ENCODE measurements at places on chromosomes 1 and 21.
A peak's percentile ranks its signal among the peaks of the same experiment; 100 is the strongest.

GRCh38 chr1:241276391-241276790 is 80.6 kb downstream of the RGS7 start:
- DNase-seq = no peak

- no peak for DNase-seq
Measured at GRCh38 chr1:159831412-159832141, 4.9 kb downstream of the SLAMF8 start.

- peak; percentile 37 for DNase-seq
Measured at GRCh38 chr1:178931858-178932551, 61.1 kb upstream of the ANGPTL1 start.

DNA sequence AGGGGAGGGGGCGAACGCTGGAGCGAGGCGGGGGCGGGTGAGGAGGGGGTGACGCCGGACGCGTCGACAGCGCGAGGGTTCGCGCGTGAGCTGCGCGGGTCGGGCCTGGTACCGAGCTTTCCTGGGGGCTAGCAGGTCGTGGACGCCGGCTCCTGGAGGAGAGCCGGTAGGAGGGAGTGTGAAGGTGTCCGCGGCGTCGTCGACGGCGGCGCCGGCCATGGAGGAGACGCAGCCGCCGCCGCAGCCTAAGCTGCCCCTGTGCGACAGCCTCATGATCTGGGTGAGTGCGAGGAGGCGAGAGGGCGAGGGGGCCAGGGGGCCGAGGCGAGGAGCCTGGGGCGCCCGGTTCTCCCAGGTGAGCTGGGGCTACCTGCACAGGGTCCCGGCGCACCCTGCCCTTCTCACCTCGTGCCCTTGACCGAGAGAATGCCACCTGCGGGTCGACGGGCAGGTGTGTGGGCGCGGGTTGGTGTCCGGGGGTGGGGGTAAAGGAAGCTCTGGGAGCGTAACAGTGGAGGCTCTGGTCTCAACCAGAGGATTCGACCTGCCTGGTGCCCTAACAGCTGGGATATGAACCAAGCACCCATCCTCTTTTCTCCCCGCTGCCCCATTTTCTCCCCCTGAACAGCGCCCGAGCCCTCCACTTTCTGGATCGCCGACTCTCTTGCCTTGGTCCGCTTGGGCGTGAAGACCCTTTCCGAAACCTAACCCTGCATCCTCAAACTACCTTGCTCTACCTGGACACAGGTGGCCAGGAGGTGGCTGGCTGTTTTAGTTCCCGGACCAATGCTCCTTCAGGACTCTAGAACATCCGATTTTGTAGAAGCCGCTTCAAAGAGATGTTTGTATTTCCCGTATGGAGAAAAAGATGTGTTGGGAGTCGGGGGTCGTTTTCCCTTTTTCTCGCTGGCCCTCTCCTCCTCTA is at the start of gene HOOK1:
HOOK1 (plus strand) TSS at position 49 of the 925 bp plus-strand sequence; CDS start at position 218, 169 bp downstream.
- no peak for DNase-seq

- DNase-seq = peak; percentile 46
Measured at GRCh38 chr1:113390871-113391648, 745 bp downstream of the MAGI3 start.

GRCh38 chr1:112359961-112360767 is 35.9 kb upstream of the CTTNBP2NL start:
- no peak for DNase-seq

DNA sequence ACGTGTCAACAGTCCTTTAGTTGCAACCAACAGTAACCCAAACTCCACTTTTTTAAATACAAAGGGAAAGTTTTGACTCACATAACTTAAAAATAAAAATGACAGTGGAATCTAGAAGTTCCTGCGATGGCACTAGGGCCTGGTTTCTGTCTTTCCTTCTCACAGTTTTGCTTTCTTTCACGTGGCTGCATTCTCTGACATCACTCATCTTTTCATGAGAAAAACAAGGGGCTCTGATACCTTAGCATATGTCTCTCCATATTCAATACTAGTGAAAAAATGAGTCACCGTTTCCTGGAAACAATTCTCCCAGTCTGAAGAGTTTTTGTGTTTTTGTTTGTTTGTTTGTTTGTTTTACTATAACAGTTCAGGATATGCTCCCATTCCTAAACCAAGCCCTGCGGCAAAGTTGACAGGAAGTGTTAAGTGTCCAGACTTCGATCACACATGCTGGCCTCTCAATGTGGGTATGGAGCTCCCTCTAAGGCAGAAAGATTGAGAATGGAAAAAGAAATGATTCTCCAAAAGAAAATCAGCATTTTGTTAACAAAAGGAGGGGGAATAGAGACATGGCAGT is 483.3 kb downstream of the TTLL7 start:
- no peak for DNase-seq

- DNase-seq = no peak
Measured at GRCh38 chr1:233561708-233562426, 52.0 kb upstream of the KCNK1 start.

- no peak for DNase-seq
Measured at GRCh38 chr1:35893051-35893879, 10.3 kb downstream of the AGO1 start.

- DNase-seq = no peak
Measured at GRCh38 chr1:23419180-23419579, 5.4 kb downstream of the TCEA3 start.

DNA sequence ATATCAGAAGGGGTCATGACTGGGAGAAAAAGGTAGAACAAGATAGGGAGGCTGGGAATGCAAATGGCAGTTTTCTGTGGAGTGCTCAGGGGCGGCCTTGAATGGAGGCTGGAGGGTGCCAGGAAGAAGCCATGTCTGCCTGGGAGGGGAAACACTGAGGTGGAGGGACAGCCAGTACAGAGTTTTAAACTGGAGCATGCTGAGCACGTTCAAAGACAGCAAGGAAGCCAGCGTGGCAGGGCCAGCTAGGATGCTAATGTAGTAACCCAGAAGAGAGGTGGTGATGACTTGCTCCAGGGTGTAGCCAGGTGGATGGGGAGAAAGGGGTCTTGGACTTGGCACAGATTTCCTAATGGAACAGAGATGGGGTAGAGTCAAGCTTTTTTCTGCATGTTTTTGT is 445.8 kb upstream of the VAMP3 start:
- DNase-seq = no peak

GRCh38 chr1:6412896-6413295 is 6.8 kb downstream of the HES2 start:
- DNase-seq = no peak

DNA sequence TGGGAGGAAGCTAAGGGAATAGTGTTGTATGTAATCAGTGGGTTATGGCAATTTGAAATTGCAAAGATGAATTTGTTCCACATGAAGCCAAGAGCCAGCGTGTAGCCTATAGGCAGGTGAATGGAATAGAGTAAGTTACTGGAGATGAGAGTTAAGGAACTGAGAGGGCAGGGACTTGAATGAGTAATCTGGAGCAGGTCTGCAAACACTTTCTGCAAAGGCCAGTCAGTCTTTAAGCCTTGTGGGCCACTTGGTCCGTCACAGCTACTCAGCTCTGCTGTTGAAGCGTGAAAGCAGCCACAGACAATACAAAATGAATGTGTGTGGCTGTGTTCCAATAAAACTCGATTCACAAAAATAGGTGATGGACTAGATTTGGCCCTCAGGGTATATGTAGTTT is 29.2 kb downstream of the SZT2 start:
- no peak for DNase-seq

GRCh38 chr1:188325211-188325610 is 1496.5 kb downstream of the PLA2G4A start:
- peak; percentile 3 for DNase-seq

GRCh38 chr1:92554216-92554615 is 67.5 kb upstream of the GFI1 start:
- no peak for DNase-seq

GRCh38 chr1:220338759-220339158 is 66.5 kb upstream of the RAB3GAP2 start:
- no peak for DNase-seq

DNA sequence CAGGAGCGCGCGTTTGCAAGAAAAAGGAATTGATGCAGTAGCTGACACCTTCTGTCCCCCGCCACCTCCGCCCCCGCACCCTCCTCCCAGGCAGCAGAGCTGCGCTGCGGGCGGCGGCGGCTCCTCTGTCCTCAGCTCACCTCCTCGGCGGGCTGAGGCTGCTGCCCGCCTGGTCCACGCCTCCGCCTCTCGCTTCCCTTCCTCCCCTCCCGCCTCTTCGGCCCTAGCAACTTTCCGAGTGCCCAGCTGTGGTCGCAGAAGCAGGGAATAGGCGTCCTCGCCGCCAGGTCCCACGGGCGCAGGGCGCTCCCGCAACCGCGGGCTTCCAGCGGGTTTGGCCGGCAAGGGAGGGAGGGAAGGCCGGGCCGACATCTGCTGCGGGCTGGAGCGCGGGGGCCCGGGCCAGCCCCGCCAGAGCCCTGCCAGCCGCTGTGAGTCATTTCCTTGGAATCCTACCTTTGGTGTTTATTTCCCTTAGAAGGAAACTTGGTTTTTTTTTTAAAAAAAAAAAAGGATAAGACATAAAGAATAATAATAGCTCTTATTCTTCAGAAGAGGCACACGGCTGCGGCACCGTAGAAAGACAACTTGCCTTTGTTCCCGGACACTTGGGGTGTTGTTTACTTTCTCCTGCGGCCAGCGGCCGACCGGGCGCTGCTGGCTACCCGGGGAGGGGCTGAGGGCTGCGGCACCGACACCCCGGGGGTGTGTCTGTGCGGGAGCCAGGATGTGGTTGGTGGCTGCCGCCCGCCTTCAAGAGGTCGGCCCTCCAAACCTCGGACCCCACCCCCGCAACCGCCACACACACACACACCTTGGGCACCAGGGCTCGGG is 1.1 kb downstream of the SERTAD4 start:
- DNase-seq = peak; percentile 62

DNA sequence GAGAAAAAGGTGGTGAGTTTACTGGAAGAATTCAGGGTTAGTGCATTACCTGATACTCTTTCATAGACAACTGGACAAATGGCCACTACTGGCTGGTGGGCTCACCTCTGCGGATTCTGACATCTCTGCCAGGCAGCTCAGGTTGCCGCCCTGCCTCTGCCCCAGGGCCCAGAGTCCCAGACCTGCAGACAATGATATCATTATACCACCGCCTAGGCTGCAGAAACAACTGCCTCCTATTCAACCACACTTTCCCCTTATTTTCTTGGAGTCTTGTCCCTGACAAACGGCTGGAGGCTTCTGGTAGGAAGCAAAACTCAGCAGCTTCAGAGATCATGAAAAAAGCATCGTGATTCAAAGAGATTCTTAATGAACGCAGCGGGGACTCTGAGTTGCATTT is 37.0 kb downstream of the IRF2BP2 start:
- no peak for DNase-seq

DNA sequence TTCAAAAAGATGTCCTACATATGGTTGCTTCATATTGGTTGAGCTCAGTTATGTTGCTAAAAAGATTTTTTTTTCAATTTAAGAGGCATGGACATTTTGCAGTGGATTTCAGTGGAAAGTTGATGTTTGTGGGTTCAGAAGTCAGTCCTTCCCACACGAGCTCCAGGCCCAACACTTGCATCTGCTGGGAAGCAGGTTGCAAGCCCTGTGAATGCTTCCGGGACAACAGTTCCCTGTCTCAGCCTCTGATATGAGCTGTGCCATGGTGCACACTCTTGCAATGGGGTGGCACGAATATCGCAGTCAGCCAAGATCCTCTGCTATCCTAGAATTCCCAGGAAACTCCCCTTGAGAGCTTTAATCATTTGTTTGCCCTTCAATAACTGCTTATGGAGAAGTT is 30.3 kb upstream of the ABCG1 start:
- DNase-seq = no peak

DNA sequence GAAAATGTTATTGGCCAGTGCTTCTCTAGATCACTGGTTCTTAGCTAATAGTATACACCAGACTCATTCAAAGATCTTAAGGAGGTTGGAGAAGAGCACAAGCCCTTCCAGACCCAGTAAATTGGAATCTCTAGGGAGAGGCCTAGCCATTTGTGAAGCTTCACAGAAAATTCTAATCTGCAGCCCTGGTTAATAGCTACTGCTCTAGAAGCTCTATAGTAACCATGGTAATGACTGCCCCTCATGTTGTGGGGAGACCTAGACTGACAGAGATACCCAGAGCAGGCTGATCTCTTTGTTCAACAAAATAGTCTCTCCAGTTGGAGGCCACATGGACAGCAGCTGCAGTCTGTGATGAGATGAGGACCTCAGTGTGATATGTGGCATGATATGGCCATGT is 31.7 kb downstream of the ARID1A start:
- DNase-seq = no peak

DNA sequence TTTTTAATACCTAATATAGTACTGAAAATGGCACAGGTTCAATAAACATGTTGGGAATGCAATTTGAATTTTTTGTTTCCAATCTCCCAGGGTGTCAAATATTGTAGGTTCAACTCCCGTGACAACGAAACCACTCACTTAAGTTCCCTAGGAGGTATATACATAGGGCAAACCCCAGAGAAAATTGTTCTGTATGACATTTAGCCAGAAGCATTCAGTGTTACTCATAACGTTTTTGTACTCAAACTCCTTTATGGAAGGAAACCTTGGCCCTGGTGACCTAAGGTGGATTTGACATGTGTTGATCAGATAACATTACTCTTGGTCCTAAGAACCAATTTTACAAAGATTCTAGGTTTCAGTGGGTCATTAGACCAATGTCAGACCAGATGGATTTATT is 110.6 kb downstream of the USP25 start:
- no peak for DNase-seq

- no peak for DNase-seq
Measured at GRCh38 chr1:164760569-164760968, 201.6 kb downstream of the PBX1 start.

DNA sequence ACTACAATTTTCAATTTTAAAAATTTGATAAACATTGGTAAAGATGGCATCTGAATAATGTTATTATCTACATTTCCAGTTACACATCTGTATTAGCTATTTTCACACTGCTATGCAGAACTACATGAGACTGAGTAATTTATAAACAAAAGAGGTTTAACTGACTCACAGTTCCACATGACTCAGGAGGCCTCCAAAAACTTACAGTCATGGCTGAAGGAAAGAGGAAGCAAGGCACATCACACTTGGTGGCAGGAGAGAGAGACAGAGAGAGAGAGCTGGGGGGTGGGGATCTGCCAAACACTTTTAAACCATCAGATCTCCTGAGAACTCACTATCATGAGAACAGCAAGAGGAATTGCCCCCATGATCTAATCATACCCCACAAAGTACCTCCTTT is 850.0 kb downstream of the LTN1 start:
- DNase-seq = peak; percentile 75

DNA sequence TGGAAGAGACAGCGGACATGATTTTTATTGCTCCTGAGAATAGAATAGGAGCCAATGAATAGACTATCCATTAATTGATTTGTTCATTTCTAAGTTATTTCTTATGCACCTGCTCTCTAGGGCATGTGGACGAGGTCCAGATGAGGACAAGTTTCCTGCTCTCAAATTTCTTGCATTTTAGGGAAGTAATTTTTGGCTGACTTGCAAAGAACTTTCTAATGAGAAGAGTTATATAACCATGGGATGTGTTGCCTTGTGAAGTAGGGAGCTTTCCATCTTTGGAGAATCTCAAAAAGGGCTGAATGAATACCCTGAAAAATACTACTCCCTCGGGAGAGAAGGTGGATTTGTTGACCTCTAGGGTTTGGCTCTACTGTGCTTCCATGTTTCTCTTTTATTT is 243.0 kb downstream of the KIF26B start:
- peak; percentile 10 for DNase-seq

GRCh38 chr1:170407138-170407537 is 124.8 kb upstream of the GORAB start:
- DNase-seq = no peak

GRCh38 chr1:118615066-118615465 is 373.1 kb downstream of the TBX15 start:
- no peak for DNase-seq

Measured in common myeloid progenitor, CD34-positive (primary cell).